ENCODE measurements at places on chromosomes 7 and 10.

GRCh38 chr10:104317269-104317710 is 21.0 kb downstream of the ITPRIP start:
- DNase-seq: no peak

- no peak for DNase-seq
Measured at GRCh38 chr7:3028758-3029093, 14.9 kb downstream of the CARD11 start.

GRCh38 chr10:15681076-15681475 is 38.6 kb downstream of the ITGA8 start:
- no peak for DNase-seq

DNA sequence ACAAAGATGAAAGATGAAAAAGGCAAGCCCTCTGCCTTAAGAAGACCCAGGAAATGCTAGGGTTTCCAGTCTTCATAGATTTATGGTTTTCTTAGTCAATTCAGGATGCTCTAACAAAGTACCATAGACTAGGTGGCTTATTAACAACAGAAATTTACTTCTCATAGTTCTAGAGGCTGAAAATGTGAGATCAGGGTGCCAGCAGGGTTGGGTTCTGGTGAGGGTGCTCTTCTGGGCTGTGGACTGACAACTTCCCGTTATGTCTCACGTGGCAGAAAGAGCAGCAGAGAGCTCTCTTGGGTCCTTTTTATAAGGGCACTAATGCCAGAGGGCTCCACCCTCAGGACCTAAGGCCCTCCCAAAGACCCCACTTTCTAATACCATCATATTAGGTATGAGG is 23.7 kb downstream of the ELMO1 start:
- DNase-seq: no peak

All from right renal pelvis (tissue), 4 donors.